ENCODE measurements at places on chromosomes 13 and 19.
A peak's percentile ranks its signal among the peaks of the same experiment; 100 is the strongest.

DNA sequence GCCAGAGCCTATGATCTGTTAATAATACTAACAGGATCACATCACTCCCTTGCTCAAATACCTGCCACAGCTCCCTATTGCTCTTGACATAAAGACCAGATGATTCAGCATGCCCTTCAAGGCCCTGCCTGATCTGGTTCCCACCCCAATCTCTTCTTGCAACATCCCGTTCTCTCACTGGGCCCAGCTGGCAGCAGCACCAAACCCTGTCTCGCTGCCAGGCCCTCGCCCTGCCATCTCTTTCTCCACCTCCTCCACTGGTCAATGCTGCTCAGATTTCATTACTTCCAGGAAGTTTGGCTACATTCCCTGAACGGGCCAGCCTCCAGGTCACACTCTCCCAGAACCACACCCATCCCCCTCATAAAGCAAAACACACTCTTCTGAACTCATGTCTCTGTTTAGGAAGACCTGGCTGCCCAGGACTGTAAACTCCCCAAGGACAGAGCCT lies 8.6 kb upstream of the BCAT2 start:
- no peak for DNase-seq

DNA sequence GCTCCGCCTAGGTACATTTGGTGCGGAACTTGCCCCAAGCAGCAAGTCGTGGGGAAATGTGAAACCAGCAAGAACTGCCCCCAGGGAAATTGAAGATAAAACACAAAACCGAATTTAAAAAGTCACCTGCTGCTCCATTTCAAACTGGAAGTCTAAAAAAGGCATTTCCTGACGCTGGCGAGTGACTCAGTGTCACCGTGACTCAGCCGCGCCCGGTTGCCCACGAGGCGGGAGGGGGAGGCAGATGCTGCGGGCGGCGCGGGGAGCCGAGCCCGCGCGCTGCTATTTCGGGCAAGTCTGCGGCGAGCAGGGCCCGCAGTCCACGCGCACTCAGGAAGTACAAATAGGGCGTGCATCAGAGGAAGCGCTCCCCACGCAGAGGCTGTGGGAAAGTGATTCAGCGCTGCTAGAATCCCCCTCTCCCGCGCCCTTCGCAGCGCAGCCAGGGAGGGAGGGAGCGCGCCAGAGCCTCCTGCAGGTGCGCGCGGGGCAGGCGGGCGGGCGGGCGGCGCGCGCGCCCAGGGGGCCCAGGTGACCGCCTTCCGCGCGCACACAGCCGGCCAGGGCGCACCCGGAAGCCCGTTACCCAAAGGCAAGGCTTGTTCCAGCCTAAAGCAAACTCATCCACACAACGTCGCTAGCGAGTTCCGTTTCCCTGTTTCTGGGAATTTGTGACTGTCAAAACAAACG lies 168.8 kb downstream of the COL4A1 start:
- peak; percentile 86 for DNase-seq

GRCh38 chr13:27112006-27112405 lies 59.6 kb downstream of the USP12 start:
- no peak for DNase-seq

- no peak for DNase-seq
These were observed 541 bp downstream of the ELF1 start for GRCh38 chr13:41018602-41018948.

GRCh38 chr13:39108783-39109182 lies 70.5 kb downstream of the NHLRC3 start:
- DNase-seq = no peak

DNA sequence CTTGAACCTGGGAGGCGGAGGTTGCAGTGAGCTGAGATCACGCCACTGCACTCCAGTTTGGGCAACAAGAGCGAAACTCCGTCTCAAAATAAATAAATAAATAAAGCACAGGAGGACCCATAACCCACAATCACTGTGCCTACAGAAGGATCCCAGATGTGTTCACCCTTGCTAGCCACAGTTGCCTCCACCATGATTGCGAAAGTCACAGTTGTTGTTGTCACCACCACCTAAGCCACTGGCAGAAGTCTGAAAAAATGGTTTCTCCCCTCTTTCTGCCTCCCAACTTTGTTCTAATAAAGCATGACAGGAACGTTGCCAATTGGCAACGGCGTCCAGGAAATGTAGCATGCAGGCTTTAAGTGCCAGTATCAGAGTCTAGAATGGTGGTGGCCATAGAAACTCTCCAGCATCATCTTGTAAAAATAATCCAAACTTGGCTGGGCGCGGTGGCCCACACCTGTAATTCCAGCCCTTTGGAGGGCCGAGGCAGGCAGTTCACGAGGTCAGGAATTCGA lies 2.2 kb upstream of the EPS15L1 start:
- peak; percentile 76 for DNase-seq

- DNase-seq = no peak
These were observed 55.3 kb upstream of the TEX29 start for GRCh38 chr13:111265006-111265700.

DNA sequence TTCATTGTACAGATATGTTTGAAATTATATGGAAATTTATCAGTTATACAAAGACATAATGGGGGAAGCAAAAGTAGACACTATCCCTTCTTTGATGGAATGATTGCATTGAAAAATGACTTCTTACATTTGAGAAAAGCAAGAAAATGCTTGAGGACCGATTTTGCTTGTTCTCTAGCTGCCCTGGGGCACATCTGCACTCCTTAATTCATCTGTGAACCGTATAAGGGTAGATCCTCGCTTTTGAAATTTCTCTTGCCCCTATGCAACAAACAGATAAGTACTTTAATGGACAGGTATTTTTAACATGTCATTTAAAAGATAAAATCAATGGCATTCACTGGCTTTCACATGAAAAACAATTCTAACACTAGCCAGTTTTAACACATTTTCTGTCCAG lies 13.5 kb upstream of the MLNR start:
- DNase-seq = no peak

DNA sequence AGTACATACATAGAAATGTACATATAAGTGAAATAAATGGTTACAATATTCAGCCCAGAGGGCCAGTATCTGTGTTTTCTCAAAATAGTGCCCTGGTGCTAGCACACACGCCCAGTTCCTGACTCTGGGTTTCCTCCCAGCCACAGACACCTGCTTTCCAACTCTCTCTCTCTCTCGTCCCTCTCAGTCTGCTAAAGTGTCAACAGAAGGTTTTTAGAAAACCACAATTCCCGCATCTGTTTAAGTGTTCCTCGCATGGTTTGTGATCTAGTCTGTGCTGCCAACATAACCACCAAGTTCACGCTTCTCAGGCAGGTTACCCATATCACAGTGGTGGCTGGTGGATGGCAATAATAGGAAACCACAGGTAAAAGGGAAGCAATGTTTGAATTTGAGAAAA lies 17.8 kb upstream of the UPF3A start:
- DNase-seq = peak; percentile 38

GRCh38 chr13:26475176-26476110 lies 82.0 kb upstream of the WASF3 start:
- DNase-seq = no peak

- peak; percentile 46 for DNase-seq
These were observed 17.2 kb upstream of the USPL1 start for GRCh38 chr13:30600496-30600895.

GRCh38 chr13:109682534-109683244 lies 103.7 kb downstream of the IRS2 start:
- no peak for DNase-seq

DNA sequence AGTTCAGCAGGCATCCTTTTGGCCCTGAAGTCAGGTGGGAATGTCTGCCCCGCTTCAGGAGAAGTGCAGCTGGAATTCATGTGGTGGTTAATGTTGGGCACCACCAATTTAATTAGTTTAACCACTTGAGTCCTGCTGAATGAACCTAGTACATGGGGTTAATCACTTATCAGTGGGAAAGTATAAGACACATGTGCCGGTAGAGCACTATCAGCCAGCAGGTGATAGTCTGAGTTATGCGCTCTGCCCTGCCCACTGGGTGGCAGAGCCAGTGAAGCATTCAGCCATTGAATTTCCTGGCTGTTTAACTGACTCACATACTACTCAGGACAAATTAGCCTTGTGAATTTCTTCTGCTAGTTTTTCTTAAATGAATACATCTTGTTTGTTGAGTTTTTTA lies 789.7 kb upstream of the PRR20A start:
- no peak for DNase-seq

GRCh38 chr13:100875392-100876043 lies 200.9 kb upstream of the TMTC4 start:
- DNase-seq = peak; percentile 73

GRCh38 chr19:15240515-15240914 lies 8.3 kb upstream of the EPHX3 start:
- DNase-seq = no peak

DNA sequence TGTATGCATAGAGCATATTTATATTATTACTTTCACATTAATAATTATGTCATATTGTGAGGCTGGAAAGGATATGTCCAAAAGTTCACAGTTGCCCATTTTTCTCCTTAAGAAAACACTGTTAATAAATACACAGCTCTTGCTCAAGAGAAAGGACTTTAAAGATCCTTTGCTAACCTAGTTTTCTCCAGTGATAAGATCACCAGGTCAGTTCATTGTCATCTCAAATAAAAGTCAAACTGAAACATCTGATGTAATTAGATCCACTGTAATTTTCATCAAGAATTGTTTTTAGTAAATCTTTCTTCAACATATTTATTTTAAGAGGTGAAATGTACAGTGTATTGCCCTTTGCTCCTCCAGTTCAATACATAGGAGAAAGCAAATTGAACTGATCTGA lies 82.8 kb upstream of the KLHL1 start:
- no peak for DNase-seq

DNA sequence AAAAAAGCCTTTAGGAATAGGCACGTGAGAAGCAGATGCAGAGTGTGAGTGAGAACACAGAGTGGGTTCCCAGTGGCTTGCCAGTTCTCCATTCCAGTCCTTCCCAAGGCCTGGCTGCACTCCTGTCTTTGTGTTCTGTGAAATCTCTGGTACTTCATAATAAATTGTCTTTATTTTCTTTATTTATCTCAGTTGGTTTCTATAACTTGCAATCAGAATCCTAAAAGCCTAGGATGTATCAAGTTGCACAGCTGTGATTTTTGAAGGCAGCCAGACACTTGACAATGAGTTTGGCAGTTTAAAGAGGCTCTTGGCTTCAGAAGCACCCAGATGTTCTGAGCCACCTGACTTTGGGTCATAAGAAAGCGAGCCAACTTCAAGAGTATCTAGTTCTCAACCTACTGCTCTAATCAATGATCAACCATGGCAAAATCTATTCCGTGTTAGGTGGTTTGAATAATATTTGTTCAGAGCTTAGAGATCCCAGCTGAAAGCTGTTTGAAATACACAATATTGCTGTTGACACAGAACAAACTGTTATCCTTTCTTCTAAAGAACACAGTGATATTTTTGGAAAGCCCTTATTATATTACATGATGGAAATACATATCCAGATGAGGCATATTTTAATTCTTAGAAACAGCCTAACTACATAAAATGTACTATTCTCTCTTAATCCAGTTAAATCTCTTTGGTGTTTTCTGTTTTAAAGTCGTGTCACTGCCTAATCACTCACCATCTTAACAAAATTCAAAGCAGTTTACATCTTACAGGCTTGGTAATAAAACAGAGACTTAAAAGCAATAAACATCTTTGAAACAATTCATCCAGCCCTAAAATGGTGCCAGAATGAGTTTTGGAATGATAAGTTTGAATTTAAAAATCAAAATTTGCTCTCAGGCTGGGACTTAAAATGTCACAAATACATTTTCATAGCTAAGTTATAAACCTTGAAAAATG lies 483.0 kb upstream of the NBEA start:
- DNase-seq = no peak

- no peak for DNase-seq
These were observed 1138.8 kb upstream of the PCDH9 start for GRCh38 chr13:68368922-68369321.

DNA sequence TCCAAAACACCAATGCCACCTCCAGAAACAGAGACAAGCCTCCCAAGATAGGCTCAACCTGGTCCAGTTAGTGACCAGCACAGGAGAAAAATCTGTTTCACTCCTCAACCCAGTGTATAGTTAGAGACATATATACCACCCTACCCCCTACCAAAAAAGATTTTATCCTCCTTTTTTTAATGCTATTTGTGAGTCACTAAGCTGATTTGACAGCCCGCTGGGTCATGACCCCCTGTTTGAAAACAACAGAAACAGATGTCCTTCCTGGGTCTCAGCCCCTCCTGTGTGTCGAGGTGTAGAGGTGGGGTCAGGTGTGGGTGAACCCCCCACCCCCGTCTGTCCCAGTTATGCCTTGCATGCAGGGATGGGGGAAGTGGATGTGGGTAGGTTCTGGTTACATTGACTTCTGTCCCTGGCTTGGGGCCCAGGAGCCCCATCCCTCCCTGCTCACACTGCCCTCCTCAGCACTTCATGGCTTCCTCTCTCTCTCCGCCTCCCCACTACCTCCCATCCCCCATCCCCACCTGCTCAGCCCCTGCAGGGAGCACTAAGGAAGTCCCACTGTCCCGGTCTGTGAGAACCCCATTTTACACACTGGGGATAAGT lies 14.0 kb upstream of the TOMM40 start:
- no peak for DNase-seq

DNA sequence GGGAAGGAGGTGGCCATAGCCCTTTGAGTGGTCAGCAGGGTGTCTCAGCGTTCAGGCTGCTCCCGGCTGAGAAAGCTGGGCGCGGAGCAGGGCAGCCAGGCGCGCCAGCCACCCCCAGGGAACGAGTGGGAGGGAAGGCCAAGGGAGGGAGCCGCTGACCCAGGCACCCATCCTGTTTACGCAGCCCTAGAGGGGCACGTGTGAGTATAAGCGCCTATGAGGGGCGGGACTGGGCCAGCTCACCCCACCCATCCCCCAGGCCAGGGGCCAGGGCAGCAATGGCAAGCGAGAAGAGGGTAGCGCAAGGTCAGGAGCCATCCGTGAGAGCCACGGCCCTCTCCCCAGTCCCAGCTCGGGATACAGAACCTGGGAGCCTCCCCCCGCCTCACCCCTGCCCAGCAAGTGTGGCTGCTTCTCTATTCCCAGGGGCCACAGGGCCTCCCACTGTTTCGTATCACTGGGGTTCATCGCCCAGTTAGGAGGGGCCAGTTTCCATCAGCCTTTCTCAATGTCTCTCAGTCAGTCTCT lies 897 bp upstream of the DMKN start:
- no peak for DNase-seq

- no peak for DNase-seq
These were observed 50.7 kb upstream of the AKAP11 start for GRCh38 chr13:42221121-42221765.

- DNase-seq = no peak
These were observed 4.2 kb upstream of the ZSCAN4 start for GRCh38 chr19:57664269-57665127.
